CD4-positive, alpha-beta T cell treated with Interleukin-12 subunit alpha and Interleukin-12 subunit beta, for 1 hour (primary cell): ENCODE measurements at places on chromosomes 3 and 15.
A peak's percentile ranks its signal among the peaks of the same experiment; 100 is the strongest.

DNA sequence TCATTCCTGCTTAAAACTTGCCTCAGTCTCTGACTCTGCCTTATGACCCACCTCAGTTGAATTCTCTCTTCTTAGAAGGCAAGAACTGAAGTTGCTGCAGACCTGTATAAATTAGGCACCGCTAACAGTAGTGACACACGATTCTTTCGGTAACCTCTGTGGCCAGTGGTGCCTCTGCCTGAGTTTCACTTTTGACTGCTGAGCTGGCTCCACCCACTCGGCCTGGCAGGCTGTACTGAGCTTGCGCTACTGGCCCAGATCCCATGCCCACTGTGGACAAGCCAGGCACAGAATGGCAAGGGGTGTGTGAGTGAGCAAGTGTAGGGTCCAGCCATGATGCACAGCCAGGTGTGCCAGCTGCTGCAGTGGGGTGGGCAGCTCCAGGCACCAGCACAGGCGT lies 19.1 kb upstream of the EIF1B start:
- peak; percentile 23 for DNase-seq

DNA sequence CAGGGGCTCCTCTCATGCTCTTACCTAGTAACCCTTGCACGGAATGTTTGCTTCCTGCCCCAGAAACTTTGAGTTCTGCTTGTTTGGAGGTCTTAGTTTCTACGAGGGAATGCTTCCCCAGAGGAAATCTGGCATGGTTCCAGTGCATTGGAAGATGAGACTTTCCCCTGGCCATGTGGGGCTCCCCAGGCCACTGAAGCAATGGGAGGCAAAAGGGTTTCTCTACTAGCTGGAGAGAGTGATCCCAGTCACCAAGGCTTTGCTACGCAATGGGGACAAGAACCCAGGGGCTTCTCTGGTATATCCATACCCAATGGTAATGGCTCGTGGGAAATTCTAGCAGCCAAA lies 44.2 kb upstream of the RPL32 start:
- no peak for DNase-seq

GRCh38 chr3:14799146-14799545 lies 19.6 kb upstream of the FGD5 start:
- no peak for DNase-seq

GRCh38 chr3:187101184-187102072 lies 37.9 kb downstream of the RPL39L start:
- DNase-seq = peak; percentile 64

- no peak for DNase-seq
These were observed 411 bp upstream of the PPP2R3A start for GRCh38 chr3:135965129-135965505.

GRCh38 chr3:134483195-134483900 lies 2.4 kb downstream of the ANAPC13 start:
- no peak for DNase-seq

DNA sequence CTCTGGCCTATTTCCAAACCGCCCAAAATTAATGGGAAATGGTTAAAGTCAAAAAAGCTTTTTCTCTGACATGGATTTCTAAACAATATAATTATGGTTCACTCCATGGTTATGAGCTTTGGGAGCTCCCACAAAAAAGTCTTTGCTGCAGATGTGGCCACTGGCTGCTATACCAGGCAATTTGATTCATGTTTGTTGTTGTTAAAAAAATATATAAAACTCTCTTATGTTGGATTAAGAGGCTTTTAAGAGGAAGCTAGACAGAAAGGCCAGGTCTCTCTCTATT lies 258.6 kb downstream of the TIGIT start:
- no peak for DNase-seq

- DNase-seq = no peak
These were observed 34.7 kb upstream of the BNIP2 start for GRCh38 chr15:59723687-59724346.

DNA sequence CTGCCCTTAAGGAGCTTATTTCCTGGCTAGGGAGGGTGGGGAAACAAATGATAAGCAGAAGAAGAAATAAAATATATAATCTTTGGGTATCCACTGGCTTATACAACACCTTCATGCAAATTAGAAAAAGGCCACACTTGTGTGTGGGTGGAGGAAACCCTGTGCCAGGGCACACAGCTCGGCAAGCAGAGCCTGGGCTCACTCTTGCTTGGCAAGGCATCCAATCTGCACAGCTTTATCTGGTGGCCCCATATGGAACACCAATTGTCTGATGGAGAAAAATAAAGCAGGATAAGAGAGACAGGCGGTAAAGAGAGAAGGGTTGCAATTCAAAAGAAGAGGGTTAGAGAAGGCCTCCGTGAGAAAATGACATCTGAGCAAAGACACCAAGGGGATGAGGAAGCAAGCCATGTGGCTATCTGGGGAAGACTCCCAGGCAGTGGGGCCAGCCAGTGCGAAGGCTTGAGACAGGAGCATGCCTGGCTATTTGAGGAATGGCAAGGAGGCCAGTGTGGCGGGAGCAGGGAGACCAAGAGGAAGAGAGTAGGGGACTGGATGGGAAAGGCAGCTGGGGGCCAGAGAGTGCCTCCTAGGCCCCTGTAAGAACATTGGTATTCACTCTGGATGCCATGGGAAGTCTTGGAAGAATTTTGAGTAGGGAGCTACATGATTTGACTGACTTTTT lies 22.5 kb upstream of the VPS8 start:
- DNase-seq = no peak
